ENCODE measurements at places on chromosomes 5 and 9.

GRCh38 chr5:98543490-98543889, 230.0 kb upstream of the RGMB start:
- no peak for DNase-seq

DNA sequence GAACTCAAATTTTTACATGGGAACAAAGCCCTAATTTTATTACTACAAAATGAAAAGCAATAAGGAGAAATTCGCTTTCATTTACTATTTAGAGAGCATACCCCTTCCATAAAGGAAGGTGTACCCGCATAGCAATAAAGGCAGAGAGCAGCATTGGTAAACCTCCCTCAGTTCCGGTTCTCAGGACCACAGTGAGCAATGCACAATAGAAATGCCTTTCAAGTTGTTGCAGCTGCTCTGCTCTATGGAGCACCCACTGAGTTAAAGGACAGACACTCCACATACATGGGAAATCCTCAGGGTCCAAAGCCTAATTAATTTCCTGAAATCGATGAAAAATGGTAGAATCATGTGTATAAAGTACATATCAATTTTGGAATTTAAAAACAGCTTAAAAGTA, 89.9 kb upstream of the MPDZ start:
- no peak for DNase-seq

DNA sequence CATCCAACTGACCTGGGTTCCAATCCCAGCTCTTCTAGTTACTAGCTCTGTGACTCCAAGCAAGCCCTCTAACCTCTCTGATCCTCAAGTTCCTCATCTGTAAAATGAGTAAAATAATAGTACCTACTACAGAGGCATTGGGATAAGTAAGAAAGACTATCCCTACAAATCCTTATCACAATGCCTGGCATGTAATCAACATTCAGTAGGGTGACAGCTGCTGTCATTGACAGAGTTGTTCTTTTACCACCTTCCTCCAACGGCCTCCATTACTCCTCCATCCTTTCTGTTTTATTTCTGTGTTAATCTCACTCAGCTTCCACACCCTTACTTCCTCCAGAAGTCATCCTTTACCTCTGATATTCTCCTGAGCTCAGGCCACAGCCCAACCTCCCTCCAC, 40.4 kb downstream of the FGF1 start:
- DNase-seq = no peak

DNA sequence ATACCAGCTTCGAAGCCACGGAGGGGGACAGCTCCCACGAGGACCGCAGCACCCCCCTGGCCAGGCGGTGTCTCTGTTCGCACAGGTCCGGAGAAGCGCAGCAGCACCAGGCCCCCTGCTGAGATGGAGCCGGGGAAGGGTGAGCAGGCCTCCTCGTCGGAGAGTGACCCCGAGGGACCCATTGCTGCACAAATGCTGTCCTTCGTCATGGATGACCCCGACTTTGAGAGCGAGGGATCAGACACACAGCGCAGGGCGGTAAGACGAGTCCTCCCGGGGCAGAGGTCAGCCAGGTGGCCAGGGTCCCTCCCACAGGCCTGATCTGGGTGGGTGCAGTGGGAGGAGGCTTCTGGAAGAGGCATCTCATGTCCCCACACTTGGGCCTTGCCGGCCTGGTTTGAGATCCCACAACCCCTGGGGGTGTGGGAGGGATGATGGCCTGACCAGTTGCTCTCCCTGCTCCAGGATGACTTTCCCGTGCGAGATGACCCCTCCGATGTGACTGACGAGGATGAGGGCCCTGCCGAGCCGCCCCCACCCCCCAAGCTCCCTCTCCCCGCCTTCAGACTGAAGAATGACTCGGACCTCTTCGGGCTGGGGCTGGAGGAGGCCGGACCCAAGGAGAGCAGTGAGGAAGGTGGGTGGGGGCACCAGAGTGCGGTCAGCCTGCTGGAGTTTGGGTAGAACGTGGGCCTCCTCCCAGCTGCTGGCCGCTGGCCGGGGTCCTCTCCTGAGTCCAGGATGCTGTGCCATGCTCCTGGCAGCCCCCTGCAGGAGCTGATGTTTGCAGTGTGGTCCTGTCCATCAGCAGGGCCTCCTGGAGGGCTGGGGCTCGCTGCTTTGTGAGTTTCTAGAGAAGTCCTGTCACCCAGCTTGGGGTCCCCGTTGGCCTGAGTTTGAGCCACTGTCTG, 2.8 kb upstream of the AJM1 start:
- DNase-seq = no peak

DNA sequence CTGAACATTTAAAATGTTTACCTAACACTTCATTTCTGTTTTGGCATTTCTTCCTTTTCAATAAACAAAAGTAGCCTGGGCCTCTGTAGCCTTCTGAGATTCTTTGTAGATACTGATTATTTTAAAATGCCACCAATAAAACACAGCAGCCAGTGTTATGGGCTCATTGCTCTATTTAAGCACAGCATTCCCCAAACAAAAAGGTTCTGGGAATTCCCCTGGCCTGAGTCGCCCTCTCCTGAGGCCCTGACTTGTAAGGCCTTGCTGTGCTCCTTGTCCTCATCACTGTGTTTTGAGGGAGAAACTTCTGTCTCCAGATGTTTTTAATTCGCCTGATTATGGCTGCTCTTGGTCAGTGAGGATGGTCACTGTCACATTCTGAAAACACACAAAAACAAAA, 33.0 kb upstream of the CTXN3 start:
- DNase-seq = no peak

DNA sequence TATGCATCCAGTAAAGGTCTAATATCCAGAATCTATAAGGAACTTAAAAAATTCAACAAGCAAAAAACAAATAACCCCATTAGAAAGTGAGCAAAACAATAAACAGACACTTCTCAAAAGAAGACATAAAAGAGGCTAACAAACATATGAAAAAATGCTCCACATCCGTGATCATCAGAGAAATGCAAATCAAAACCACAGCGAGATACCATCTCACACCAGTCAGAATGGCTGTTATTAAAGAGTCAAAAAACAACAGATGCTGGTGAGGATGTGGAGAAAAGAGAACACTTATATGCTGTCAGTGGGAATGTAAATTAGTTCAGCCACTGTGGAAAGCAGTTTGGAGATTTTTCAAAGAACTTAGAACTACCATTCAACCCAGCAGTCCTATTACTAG, 86.1 kb downstream of the WWC1 start:
- no peak for DNase-seq

DNA sequence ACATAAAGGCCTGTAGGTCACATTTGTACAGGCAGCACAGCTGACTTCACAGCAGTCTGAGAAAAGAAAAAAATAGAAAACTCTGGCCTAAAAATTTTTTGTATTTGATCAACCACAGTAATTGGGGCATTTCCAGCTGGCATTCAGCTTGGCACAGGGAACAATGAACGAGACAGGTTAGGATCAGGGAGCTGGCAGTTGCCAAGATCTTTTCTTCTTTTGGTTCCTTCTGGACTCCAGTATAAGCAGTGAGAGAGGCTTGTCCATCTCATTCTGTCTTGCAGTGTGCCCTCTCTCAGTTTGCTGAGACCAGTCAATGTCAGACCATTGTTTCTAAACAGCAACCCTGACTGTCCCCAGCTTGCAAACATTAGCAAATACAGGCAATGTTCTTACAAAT, 601.1 kb downstream of the TLR4 start:
- no peak for DNase-seq

DNA sequence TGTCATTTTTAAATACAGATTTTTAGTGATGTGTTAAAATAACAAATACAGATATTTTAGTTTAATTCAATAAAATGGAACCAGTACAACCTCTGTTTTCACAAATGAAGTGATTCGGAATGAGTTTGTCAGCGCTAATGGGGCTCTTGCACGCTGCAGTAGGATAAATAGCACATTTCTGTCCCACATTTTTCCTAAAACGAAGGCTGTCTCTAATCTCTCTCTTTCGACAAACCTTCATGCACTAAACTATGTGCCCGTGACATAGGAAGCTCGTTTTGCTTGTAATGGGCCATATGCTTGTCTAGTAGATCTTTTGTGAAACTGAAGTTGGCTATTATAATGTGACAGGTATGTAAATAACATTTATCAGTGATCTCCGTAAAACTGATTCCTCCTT, 100.5 kb downstream of the INIP start:
- DNase-seq = no peak

GRCh38 chr5:74766418-74766848, 484 bp downstream of the GFM2 start:
- no peak for DNase-seq

DNA sequence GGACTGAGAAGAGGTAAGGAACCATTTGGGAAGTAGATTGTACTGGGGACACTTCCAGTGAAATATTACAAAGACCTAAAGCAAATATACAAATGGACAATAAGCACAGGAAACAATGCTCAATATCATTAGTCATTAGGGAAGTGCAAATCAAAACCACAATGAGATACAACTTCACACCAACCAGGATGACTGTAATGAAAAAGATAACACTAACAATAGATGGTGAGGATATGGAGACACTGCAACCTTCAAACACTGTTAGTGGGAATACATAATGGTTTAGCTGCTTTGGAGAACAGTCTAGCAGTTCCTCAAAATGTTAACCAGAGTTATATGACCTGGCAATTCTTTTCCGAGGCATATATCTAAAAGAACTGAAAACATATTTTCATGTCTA, 149.7 kb downstream of the TRPM3 start:
- no peak for DNase-seq

DNA sequence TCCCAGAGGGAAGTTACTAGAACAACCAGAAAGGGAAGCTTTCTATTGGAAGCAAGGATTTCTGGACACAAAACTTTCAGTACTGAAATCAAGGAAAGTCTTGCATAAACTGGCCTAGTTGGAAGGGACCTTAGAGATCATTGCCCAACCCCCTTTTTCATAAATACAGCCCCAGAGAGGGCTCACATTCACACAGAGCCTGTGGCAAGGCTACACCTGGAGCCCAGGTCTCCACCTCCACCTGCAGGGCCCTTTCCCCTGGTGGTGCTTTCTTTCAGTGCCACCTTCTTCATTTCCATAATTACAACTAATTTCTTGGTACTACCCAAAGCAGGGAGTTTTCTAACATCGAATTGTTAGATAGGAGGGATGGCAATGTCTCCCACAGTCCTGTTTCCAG, 85.7 kb downstream of the ADRB2 start:
- no peak for DNase-seq

DNA sequence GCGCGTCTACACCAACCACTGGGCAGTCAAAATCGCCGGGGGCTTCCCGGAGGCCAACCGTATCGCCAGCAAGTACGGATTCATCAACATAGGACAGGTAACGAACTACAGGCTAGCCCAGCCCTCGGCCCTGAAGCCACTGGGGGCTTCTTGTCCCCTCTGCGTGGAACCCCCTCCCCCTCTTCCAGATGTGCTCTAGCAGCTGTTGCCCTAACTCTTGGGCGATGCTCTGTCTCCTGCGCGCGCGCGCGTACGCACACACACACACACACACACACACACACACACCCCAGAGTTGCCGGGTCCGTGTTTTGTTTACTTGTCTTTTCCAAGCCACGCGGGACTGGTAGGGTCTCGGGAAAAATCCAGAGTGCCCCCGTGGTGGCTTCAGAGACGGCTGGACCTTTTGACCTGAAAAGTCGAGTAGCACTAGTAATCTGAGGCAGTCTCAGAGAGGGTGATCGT, 836 bp downstream of the PCSK5 start:
- DNase-seq = peak; percentile 66

- DNase-seq = no peak
These were observed 161.7 kb upstream of the LHFPL2 start for GRCh38 chr5:78810098-78810920.

- DNase-seq = no peak
These were observed 411 bp upstream of the GABRG2 start for GRCh38 chr5:162067162-162067561.

DNA sequence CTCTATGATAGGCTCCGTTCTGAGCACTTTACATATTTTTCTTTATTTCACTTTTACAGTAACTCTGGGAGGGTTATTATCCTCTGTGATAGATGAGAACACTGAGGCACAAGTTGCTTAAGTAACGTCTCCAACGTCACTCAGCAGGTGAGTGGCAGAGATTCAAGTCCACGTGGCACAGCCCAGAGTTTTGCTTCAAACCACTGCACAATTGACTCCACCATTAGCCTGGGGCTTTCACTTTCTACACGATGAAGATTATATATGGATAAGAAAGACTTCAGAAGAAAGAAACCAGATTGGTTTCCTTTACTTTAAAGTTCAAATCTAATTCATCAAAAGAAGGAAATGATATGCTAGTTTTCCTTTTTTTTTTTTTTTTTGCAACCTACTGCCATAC, 245.9 kb downstream of the SYK start:
- no peak for DNase-seq
